ENCODE measurements at places on chromosomes 7 and 10. TPM values are rescaled to one million over a fixed set of nuclear protein-coding genes. Genes with fewer than 3 reads are reported as not detected.

CLDN4 gene
- total RNA-seq = 0.26 TPM

PPP1R17 gene
- total RNA-seq = not detected

LEP gene
- 2.8 TPM for total RNA-seq

SHH gene
- total RNA-seq = under 0.01 TPM

KMT2C gene
- 24.1 TPM for total RNA-seq

CPXM2 gene
- 48.1 TPM for total RNA-seq
